ENCODE measurements at places on chromosomes 4 and X.

GRCh38 chr4:113012786-113013185, 36.7 kb upstream of the ANK2 start:
- no peak for DNase-seq

DNA sequence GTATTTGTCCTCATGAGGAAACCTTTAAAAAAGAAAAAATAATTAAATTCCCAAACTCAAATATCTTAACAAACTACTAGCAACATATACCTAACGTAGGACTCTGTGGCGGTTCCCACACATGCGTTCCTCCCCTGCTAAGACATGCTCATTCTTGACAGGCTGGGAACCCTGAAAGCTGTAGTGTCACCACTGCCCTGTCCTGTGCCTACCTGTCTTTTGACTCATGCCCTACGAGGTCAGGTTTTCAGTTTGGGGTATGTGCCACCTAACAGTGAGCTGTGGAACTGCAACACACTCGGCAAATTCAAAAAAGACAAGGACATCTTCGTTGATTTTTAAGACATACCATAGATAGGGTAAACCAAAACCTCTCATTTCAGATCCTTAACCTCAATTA, 17.8 kb downstream of the IDS start:
- no peak for DNase-seq

DNA sequence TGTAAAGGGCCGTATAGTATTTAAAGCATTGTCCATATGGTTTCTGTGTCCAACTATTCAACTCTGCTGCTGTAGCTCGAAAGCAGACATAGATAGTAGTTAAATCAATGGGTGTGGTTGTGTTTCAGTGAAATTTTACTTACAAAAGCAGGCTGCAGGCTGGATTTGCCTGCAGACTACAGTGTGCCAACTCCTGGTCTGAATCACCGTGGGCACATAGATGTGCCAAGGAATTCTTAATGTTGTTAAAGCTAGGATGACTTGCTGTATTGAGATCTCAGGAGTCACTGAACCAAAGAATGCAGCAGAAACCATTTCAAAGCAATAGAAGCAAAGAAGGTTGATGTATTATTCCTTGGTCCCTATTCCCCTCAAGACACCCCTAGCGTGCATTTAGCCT, 379.0 kb downstream of the STIM2 start:
- DNase-seq: no peak

DNA sequence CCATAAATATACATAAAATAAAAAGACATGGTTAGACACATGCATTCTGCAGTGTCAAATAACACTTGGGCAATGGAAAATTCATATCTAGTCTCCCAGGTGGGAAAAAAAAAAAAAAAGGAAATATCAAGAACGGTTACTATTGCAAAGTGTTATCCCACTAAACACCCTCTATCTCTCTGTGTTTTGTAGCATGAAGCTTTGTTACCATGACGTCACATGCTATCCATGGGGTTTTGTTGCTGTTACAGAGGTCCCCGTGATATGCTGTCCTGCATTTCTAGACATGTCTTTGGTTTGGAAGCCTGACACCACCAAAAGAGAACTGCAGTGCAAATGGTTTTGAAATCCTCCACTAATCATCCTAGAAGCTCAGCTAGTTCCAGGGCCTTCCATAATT, 50.7 kb upstream of the TLR3 start:
- no peak for DNase-seq

- peak; percentile 73 for DNase-seq
Measured at GRCh38 chrX:153926858-153927671, 1.0 kb upstream of the ARHGAP4 start.

DNA sequence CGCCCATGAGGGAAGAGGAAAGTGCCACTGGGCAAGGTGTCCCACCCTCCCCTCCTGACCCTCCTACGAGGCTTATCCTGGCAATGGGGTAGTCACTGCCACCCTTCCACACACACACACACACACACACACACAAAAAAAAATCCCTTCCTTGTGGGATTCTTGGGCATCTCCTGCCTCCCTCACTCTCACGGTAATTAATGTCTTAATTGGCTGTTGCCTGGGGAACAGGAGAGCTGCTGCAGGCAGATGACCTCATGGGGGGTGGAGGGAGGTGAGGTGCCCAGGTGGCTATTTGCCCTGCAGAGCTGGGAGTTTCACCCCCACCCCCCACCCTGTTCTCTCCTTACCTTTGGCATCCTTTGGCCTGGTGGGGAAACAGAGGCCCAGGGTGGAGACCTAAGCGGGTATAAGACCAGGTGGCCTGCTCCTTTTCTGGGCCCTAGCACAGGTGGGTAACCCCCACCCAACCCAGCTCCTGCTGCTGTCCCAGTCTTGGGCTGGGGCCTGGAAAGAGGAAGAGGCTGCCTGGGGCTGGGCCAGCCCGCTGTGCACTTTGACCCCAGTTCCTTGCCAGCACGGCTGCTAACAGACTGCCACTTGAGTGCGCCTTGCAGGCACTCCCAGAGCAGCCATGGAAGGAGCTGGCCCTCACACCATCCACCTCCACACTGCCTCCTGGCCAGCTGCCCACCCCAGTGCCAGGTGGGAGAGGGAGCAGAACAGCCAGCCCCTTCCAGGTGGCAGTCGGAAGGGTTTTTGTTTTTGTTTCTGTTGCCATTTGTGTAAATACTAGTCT, 12.6 kb downstream of the EFNB1 start:
- no peak for DNase-seq

- no peak for DNase-seq
Measured at GRCh38 chr4:87045659-87046058, 110.8 kb downstream of the AFF1 start.

GRCh38 chr4:14178421-14178820, 550.9 kb upstream of the BOD1L1 start:
- DNase-seq: no peak

DNA sequence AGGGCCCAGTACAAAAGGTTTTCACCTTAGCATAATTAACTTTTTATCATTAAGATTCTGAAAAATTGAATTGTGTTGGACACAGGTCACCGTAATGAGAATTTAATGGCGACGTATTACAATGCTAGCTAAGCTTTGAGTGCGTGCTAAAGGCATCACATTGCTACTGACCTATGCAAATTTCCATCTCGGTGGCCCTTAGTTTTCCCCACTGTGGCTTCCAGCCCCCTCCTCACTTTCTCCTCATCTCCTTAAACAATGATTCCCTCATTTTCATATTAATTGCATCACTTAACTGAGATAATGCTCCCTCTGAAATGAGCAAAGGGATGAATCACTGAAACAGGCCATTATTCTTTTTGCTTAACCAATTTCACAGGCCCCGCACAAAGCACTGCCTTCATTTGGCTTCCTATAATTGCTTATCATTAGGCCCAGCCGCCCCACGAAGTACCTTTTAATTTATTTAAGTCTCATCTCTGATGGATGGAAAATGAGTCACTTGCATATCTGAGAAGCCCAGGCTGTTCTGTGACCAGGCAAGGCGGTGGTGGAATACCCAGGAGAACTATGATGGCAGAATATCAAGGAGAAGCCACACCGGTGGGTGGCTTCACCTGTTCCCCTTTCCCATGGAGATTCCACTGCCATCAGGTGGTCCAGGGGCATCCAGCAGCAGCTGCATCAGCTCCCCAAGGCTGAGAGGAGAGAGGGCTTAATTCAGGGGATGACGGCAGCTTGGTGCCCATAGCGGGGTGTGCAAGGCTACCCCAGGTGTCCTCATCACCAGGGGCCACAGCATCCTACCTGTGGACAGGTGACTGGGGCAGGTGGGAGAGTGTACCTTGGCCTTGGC, 223.8 kb upstream of the BOD1L1 start:
- DNase-seq: no peak

GRCh38 chrX:40514376-40514775, 66.4 kb upstream of the ATP6AP2 start:
- no peak for DNase-seq

DNA sequence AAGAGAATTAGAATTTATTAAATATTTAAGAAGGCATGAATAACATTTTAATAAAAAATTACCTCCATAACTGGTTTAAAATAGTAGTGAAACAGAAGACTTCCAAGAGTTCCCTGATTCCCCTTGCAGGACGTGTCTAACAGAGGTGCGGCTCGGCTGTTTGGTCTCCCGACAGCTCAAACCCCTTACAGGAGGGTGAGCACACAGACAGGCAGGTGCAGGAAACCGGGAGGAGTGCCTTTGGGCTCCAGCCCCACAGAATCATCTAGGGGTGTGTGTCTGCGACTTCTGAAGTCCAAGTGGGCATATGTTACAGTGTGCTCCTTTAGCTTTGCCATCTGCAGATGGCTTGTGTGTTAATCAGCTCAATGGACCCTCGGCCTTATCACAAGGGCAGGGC, 88.1 kb upstream of the CCSER1 start:
- DNase-seq: no peak
